ENCODE measurements at places on chromosomes 3 and 15.

DNA sequence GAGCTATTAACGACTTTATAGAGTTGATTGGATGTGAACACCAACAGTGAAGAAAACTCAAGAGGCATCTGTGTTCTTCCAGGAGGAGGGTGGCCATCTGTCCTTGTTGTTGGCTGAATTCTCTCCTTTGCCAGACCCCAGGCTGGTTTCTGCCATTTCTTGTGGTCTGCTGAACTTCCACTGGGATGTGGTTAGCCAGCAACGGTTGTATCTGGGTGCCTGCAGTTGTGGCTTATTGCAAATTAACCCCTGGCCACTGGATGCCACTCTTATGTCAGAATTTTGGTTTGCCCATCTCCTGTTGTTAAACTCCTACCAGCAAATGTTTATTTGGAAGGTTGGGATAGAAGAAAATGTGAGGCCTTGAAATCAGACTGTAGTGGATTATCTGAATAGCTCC is 163.6 kb upstream of the TBC1D5 start:
- DNase-seq = no peak

DNA sequence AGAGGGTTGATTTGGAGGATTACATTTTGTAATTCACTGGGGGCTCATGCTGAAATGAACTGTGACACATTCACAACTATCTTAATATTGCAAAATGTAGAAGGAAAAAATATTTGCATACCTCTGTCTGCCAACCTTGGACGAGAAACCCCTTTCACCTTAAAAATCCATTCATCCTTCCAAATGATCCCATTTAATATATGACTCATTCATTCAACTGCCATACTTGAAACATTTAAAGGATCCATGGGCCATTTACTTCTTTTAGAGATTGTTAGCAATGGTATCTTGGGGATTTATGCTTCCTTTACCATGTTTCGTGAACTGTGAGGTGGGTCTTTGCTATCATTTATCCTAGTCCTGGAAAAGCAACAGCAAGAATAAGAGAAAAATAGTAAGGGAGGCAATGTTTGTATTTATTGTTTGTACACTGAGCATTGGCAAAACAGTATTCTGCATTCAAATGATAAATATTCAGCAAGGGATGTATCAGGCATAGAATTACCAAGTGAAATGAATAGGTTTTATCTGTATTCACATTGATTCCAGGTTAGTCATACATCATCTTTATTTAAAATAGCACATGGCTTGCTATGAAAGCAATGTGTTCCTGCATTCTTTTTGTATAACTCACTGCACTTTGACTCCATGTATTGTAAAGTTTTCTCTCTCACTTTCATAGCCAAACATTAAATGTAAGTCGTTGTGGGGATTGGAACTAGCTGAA is 378.1 kb downstream of the NSUN3 start:
- DNase-seq = no peak

DNA sequence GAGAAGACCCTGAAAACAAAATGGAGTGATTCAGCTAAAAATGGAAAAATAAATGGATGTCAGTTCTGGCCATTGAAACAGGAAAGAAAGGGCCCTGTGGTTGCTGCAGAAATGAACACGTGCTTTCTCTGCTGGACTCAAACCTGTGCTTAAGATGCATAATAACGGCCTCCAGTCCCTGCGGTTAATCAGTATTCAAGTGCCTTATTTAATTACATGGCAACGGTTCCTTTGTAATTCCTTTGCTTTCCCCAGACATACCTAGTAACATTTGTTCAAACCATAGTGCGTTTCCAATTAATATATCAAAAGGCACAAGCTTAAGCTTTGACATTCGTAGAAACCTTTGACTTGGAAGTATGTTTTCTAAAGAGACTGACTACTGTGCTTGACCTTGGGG is 428.3 kb downstream of the GABRG3 start:
- no peak for DNase-seq

- DNase-seq = no peak
Measured at GRCh38 chr3:99871231-99872045, 53.8 kb downstream of the CMSS1 start.

GRCh38 chr3:120894316-120895057 is 13.5 kb upstream of the STXBP5L start:
- no peak for DNase-seq
